ENCODE measurements at places on chromosomes 12 and 14.

DNA sequence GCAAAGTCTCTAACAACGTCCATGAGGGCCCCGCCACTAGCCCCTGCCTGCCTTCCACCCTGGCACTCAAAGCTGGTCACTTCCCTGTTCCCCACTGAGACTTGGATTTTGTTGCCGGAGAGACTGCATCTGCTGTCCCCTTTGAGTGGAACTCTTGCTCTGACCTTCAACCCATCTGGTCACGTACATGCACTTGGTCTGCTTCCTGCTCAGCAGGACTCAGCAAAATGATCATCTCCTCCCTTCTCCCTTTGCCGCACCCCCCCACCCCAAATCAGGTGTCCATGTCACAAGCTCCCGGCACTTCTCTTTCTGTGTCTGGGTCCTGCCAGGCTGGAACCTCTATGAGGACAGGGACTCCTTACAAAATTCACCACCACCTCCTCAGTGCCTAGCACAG is 180.9 kb downstream of the CHST11 start:
- no peak for DNase-seq

GRCh38 chr14:45251912-45252311 is 1.1 kb downstream of the MIS18BP1 start:
- DNase-seq = peak; percentile 69

GRCh38 chr14:84024231-84024820 is 1505.6 kb upstream of the FLRT2 start:
- DNase-seq = no peak

DNA sequence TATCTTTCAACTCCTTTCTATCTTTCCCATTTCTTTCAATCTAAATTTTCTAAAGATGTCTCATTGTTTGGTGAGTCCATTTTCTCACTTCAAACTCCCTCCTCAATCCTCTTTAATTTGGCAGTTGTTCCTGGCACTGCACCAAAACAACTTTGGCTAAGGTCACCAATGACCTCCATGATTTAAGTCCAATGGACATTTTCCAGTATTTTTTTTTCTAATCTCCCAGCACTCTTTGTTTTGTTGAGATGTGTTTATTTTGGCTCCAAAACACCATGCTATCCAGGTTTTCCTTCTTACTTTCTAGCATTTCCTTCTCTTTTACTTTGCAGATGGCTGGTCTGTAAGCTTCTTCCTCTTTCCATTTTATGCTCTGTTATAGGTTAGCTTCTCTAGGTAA is 42.5 kb upstream of the OTOGL start:
- no peak for DNase-seq

DNA sequence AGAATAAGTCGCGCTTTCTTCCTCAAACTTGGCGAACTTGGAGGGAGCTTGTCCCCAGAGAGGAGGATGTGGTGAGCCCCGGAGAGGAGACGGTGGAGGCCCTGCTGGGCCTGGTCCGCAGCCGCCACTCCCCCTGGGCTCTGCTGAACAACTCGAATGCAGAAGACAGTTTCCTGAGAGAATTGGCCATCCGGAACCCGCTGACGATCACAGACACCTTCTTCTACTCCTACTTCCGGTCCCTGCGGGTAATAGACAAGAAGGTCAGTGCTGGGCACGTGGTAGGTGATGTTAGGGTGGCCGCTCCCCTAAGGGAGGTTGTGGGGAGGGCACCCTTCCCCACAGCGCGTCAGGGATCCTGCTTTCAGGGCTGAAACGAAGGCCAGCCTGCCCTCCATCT is 1.6 kb downstream of the LRRC43 start:
- DNase-seq = peak; percentile 28
